ENCODE measurements at places on chromosomes 4 and X.

DNA sequence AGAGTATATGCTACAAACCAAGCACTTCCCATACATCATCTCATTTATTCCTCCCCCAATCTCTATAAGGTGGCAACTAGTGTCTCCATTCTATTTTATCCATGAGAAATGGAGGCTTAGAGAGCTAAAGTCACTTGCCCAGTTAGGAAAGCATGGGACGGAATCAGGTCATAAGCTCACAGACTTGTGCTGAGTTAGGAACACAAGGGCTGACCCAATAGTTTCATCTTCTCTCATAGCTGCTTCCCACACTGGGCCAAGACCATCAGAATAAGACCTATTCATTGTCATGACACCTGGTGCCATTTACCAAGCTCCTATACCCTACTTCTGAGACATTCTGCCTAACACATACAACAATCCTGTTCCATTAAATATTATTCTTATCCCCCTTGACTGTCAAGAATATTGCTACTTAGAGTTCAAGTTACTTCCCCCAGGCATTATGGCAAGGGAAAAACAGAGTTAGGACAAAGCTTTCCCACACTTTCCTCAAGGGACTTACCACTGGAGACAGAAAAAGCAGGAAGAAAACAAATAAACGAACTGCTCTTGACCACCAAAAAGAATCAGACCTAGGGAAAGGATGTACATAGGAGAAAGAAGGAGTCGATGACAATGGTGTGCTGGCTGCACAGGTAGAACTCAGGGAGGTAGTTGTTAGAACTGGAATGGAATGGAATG lies 167.8 kb downstream of the LDB2 start:
- no peak for DNase-seq

GRCh38 chr4:188428935-188429334 lies 289.7 kb downstream of the TRIML1 start:
- no peak for DNase-seq

- DNase-seq: no peak
These were observed 1444.0 kb upstream of the PCDH7 start for GRCh38 chr4:29276150-29276549.

- no peak for DNase-seq
These were observed 62.2 kb downstream of the EVC start for GRCh38 chr4:5773271-5773555.

DNA sequence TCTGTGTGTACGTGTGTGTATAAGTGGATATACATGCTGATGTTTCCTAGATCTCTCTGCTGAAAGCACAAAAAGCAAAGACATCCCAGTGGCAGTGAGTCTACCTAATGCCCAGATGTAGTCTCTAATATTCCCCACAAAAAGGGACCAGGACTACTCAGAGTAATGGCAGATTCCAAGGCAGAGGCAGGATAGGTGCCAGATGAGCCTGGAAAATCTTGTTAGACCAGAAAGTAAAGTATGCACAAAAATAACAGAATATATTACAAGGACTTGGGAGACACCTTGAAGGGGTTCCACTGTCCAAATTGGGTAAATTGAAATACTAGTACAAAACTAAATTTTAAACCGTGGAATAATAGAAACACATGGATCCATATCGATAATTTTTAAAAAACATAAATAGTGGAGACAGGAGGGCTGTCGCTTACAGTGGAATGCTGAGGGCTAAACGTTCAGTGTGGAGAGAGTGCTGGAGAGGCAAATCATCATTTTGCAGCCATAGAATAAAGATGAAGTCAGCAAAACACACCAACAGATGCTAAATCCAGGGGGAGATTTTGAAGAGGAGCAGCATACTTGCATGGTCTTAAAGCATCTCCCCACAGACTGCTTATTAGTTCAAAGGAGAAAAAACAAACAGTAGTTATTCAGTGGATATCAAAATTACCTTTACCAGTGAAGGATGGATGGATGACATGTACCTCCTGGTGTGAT lies 123.4 kb upstream of the TSPAN5 start:
- DNase-seq: no peak

- no peak for DNase-seq
These were observed 123.2 kb upstream of the LNX1 start for GRCh38 chr4:53714236-53715140.

GRCh38 chr4:99855678-99856077 lies 38.5 kb downstream of the LAMTOR3 start:
- no peak for DNase-seq

GRCh38 chr4:52103319-52103718 lies 52.2 kb downstream of the SPATA18 start:
- DNase-seq: no peak

DNA sequence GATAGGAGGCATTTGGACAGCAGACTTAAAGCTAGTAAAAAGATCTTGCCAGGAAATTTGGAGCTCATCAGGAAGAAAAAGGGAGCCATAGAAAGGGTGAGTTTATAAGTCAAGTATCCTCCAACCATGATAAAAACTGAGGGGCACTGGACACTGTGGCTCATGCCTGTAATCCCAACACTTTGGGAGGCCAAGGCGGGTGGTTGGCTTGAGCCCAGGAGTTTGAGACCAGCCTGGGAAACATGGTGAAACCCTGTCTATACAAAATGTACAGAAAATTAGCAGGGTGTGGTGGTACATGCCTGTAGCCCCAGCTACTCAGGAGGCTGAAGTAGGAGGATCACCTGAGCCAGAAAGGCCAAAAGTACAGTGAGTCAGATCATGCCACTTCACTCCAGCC lies 48.7 kb downstream of the ANTXR2 start:
- no peak for DNase-seq

GRCh38 chr4:21697583-21697982 lies 251.0 kb downstream of the KCNIP4 start:
- no peak for DNase-seq

All from putamen (tissue), 1 donor.